Activated naive CD8-positive, alpha-beta T cell treated with anti-CD3 and anti-CD28 coated beads, Interleukin-2, amount 10 ng/mL, durations not matched to agents 7 days and 5 days (primary cell): ENCODE measurements at places on chromosomes 1 and 21. TPM values are rescaled to one million over a fixed set of nuclear protein-coding genes. Genes with fewer than 3 reads are reported as not detected.
A peak's percentile ranks its signal among the peaks of the same experiment; 100 is the strongest.

Gene TLR5
- 1.8 TPM for total RNA-seq

Gene PCP4
- not detected for total RNA-seq

Gene KCNJ15
- total RNA-seq: not detected

Gene DDAH1
- not detected for total RNA-seq

Gene IL19
- total RNA-seq: not detected

Gene ESPN
- total RNA-seq: 2.6 TPM

Gene ST6GALNAC3
- total RNA-seq: 0.48 TPM

Gene CFAP74
- not detected for total RNA-seq

Gene TFF1
- not detected for total RNA-seq

Gene C1orf116
- not detected for total RNA-seq

Gene LRRC39
- 0.96 TPM for total RNA-seq

Gene C1orf210
- not detected for total RNA-seq

Gene ADGRB2
- total RNA-seq: 0.75 TPM

GRCh38 chr1:216765346-216766300, 42.4 kb upstream of the ESRRG start:
- no peaks in the 10 kb centered on the region for H3K36me3 ChIP-seq
- DNase-seq: no peak
- no peaks in the 10 kb centered on the region for H3K27me3 ChIP-seq
- no peak overlapping the region for H3K27ac ChIP-seq
- no peaks in the 10 kb centered on the region for H3K4me1 ChIP-seq

GRCh38 chr1:198088360-198089071, 68.3 kb upstream of the NEK7 start:
- peak overlapping the region; percentile 44 for H3K4me3 ChIP-seq
- no peak for DNase-seq
- H3K27me3 ChIP-seq: peaks cover 2% of the 10 kb centered on the region
- peak overlapping the region; percentile 63 for H3K27ac ChIP-seq

DNA sequence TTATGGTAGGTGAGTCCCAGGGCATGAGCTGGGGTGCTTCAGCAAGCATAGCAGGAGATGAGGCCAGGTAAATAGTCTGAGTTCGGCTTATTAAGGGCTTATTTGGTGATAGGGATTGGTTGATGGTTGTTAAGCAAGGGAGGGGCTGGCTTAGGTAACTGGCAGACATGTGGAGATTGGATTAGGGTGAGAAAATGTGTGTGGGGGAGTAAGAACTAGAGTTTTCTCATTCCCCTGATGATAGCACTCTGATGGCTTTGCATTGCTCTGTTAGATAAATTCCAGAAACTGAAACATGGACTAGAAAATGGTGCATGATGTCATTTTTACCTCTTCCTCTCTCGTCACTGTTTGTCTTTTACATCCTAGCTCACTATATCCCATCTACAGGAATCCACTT, 53.6 kb downstream of the FGGY start:
- peaks cover 17% of the 10 kb centered on the region for H3K4me1 ChIP-seq
- no peak overlapping the region for H3K4me3 ChIP-seq
- no peak for DNase-seq
- H3K36me3 ChIP-seq: peaks cover 16% of the 10 kb centered on the region
- H3K27ac ChIP-seq: no peak overlapping the region
- H3K27me3 ChIP-seq: no peaks in the 10 kb centered on the region

DNA sequence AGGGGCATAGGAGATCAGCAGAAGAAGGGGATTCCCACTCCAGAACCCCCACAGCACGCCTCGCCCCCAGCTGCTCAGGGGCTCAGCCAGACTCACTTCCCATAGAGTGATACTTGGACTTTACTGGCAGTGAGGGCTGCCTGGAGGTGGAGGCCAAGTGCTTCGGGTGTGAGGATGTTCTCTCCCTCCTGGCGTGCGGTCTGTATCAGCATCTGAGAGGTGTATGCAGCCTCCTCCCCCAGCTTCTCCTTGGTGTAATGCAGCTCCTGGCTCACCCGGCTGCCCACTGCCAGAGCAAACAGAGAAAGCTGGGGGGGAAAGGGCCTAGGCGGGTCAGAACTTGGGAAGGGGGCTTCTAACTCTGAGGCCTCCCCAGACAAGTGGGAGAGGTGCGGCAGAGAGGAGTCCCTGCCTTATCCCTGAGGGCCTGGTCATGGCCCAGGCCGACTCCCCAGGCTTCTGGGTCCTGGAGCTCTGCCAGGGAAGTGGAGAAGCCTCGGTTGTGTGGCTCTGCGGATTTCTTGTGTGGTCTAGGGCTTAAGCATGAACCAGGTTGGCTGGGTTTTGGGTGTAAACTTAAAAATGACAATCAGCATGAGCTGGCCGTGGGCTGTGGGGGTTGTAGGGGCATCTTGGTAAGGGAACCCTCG, 10.9 kb downstream of the PTCH2 start:
- peaks cover 10% of the 10 kb centered on the region for H3K4me1 ChIP-seq
- no peaks in the 10 kb centered on the region for H3K27me3 ChIP-seq

DNA sequence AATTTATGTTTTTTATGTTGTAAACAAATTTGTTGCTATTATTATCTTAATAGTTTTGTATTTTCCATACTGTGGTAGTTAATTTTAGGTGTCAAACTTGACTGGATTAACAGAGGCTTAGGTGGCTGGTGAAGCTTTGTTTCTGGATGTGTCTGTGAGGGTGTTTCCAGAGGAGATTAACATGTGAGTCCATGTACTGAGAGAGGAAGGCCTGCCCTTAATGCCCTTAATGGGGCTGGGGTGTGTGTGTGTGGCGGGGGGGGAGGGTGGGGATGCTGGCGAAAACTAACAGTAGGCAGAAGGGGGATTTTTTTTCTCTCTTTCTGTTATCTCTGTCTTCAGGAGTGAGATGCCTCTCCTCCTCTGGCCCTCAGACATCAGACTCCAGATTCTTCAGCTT, 1.9 kb downstream of the OR14A16 start:
- H3K27me3 ChIP-seq: no peaks in the 10 kb centered on the region
- H3K4me1 ChIP-seq: no peaks in the 10 kb centered on the region
- H3K36me3 ChIP-seq: no peaks in the 10 kb centered on the region

DNA sequence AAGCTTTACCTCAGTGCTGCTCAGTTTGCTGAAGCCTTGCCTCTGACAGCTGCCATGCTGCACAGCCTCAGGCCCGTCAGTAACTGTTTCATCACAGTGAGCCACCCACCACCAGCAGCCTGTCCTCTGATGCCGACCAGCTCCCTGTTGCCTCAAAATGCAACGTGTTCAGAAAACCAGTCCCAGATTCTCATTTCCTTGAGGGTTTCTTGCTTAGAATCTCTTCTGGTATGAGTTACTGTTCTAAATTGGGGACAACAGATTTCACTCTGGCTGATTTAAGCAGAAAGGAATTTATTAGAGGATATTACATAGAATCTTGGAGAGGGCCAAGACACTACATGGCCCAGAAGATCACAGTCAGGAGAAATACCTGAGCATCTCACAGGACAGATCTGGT, 11.0 kb downstream of the UBL4B start:
- H3K27me3 ChIP-seq: peaks cover 21% of the 10 kb centered on the region
- no peak overlapping the region for H3K4me3 ChIP-seq
- DNase-seq: no peak
- H3K36me3 ChIP-seq: peaks cover 4% of the 10 kb centered on the region

- H3K4me1 ChIP-seq: no peaks in the 10 kb centered on the region
- H3K4me3 ChIP-seq: no peak overlapping the region
- H3K36me3 ChIP-seq: no peaks in the 10 kb centered on the region
- DNase-seq: no peak
Measured at GRCh38 chr1:48493041-48493440, 21.0 kb upstream of the SPATA6 start.

GRCh38 chr1:233654658-233655280, 40.9 kb downstream of the KCNK1 start:
- H3K27ac ChIP-seq: no peak overlapping the region
- DNase-seq: no peak
- no peaks in the 10 kb centered on the region for H3K36me3 ChIP-seq
- H3K27me3 ChIP-seq: peaks cover 3% of the 10 kb centered on the region
- H3K4me1 ChIP-seq: no peaks in the 10 kb centered on the region

GRCh38 chr1:44849575-44850132, 6.6 kb upstream of the PTCH2 start:
- H3K4me1 ChIP-seq: no peaks in the 10 kb centered on the region
- H3K36me3 ChIP-seq: peaks cover 16% of the 10 kb centered on the region
- no peaks in the 10 kb centered on the region for H3K27me3 ChIP-seq
- no peak overlapping the region for H3K4me3 ChIP-seq

DNA sequence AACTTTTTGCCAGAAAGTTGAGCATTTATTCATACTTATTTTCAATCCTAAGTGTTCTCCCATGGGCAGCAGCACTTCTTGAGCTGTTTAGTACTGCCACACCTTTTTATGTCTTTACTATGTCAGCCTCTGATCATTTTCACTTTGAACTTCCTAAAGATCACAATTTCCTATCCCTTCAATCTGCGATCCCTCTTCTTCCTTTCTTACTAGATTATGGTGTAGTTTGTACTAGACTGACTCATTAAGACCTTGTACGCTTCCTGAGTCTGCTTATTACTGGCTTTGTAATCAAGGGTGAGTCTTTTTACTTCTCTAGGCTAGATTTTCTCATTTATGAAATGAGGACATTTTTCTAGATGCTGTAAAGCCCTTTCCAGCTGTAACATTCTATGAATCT, 55.1 kb downstream of the LRIG2 start:
- H3K4me3 ChIP-seq: no peak overlapping the region
- H3K27ac ChIP-seq: no peak overlapping the region
- no peak for DNase-seq
- peaks cover 26% of the 10 kb centered on the region for H3K36me3 ChIP-seq
- peaks cover 13% of the 10 kb centered on the region for H3K4me1 ChIP-seq

DNA sequence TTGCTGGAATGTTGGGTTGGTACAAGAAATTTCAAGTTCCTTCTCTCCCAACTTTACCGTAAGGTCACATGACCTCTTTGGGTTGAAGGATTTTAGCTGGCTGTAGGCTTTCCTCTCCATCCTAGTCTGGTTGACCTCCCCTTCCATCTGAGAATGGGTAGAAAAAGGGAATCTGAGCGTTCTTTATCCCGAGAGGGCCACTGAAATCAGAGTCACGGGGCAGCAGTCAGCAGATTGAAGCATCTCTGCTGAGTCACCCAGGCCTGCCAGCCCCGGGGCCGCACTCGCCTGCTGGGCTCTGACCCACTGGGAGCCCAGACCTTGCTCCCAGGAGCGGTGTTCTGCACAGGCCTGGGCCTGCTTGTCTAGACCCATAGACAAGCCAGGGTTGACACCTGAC, 31.0 kb downstream of the TMCC2 start:
- DNase-seq: no peak
- no peak overlapping the region for H3K27ac ChIP-seq
- H3K4me1 ChIP-seq: peaks cover 20% of the 10 kb centered on the region
- no peak overlapping the region for H3K4me3 ChIP-seq
- no peaks in the 10 kb centered on the region for H3K36me3 ChIP-seq

DNA sequence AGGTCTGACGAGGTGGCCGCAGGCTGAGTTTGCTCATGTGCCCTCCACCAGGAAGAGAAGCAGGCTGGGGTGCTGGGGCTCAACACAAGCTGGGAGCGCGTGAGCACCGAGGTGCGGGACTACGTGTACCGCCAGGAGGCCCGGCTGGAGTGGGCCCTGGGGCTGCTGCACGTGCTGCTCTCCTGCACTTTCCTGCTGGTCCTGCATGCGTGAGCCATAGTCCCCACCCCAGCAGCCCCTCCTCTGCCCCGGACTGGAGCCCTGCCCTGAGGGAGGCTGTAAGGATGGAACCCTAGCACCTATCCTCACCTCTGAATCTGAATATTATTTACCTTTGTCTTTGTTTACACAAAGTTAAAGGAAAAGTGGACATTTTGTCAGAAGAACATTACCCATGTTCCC, 7.8 kb upstream of the ADAM15 start:
- H3K27me3 ChIP-seq: peaks cover 16% of the 10 kb centered on the region
- no peak for DNase-seq
- H3K4me3 ChIP-seq: no peak overlapping the region
- H3K27ac ChIP-seq: no peak overlapping the region
- H3K36me3 ChIP-seq: no peaks in the 10 kb centered on the region
- H3K4me1 ChIP-seq: peaks cover 16% of the 10 kb centered on the region

DNA sequence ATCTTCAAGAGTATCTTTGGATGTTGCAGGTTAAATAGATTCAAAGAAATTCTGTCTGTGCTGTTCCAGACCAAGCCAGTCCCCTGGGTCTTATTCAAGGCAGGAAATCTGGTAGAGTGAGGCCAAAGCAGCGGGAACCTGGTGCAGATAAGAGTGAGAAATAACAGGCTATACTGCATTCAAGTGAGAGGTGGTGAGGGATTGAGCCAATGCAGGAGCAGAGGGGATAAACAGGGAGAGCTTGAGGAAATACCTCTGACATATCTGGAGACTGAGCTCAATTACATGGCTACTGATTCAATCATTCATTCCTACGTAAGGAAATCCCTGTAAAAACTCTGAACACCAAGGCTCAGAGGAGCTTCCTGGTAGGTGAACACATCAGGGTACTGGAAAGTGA, 17.2 kb upstream of the PSMA5 start:
- H3K27ac ChIP-seq: no peak overlapping the region
- peaks cover 3% of the 10 kb centered on the region for H3K4me1 ChIP-seq
- no peak for DNase-seq
- H3K36me3 ChIP-seq: no peaks in the 10 kb centered on the region
- no peak overlapping the region for H3K4me3 ChIP-seq

DNA sequence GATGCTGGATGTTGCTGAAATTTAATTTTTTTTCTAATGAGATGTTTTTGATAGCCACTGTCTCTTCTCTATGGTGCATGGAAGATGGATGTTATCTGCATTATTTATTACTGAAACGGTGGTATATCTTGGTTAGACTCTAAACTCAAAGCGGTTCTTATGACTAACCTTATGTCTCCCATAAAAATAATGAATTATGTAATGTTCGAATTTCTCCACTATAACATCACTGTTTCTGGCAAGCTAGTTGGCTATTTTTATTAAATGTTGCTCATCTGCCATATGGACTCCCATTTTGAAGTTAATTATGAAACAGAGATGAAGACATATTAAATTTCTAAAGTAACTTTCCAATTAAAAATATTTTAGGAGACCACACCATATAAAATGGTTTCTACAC, 808.6 kb upstream of the ADGRL4 start:
- DNase-seq: no peak
- H3K27ac ChIP-seq: no peak overlapping the region
- H3K27me3 ChIP-seq: no peaks in the 10 kb centered on the region
- no peak overlapping the region for H3K4me3 ChIP-seq
- no peaks in the 10 kb centered on the region for H3K4me1 ChIP-seq

- H3K4me3 ChIP-seq: no peak overlapping the region
- no peaks in the 10 kb centered on the region for H3K27me3 ChIP-seq
Measured at GRCh38 chr1:98500324-98500723, 161.2 kb upstream of the SNX7 start.

GRCh38 chr1:168087696-168088095, 49.0 kb downstream of the GPR161 start:
- no peak for DNase-seq
- H3K27ac ChIP-seq: no peak overlapping the region

GRCh38 chr21:35203093-35203977, 154.2 kb upstream of the RUNX1 start:
- no peak overlapping the region for H3K4me3 ChIP-seq
- H3K27ac ChIP-seq: no peak overlapping the region
- DNase-seq: no peak

GRCh38 chr1:219220945-219221344, 47.3 kb downstream of the LYPLAL1 start:
- no peaks in the 10 kb centered on the region for H3K4me1 ChIP-seq
- no peak overlapping the region for H3K4me3 ChIP-seq
- H3K36me3 ChIP-seq: peaks cover 8% of the 10 kb centered on the region
- no peaks in the 10 kb centered on the region for H3K27me3 ChIP-seq
- no peak for DNase-seq
